K562 (cell line): ENCODE measurements at places on chromosomes 5 and 9.

DNA sequence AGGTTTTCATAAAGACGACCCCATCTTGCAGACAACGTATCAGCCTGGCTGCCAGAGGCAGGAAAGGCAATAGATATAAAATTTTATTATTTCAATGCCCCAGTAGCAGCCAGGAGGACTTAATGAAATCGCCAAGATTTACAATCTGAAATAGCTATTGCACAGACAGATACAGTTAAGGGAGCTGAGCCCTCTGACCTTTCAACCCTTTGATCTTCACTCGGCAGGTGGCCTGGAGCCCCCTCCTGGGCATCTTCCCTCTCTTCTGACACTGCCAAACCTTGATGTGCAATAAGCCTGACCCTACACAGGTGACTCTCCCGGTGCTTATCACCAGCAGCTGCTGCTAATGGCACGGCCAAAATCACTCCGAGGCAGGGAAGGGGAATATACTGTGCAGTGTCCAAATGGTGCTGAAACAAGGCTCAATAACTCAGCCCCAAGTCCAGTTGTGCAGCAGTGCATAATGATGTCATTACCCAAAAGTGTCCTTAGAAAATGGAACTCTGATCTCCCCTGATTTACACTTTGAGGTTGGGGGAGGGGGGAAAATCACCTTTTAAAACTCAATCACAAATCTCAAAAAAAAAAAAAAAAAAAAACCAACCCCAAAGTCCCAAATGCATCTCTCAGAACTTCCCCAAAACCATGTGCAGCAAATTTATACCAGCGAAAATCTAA lies 242.0 kb downstream of the CRB2 start:
- H3K4me3 ChIP-seq = no peak overlapping the region
- no peaks in the 10 kb centered on the region for H3K4me1 ChIP-seq
- H3K36me3 ChIP-seq = no peaks in the 10 kb centered on the region
- no peaks in the 10 kb centered on the region for H3K27me3 ChIP-seq
- H3K27ac ChIP-seq = no peak overlapping the region

DNA sequence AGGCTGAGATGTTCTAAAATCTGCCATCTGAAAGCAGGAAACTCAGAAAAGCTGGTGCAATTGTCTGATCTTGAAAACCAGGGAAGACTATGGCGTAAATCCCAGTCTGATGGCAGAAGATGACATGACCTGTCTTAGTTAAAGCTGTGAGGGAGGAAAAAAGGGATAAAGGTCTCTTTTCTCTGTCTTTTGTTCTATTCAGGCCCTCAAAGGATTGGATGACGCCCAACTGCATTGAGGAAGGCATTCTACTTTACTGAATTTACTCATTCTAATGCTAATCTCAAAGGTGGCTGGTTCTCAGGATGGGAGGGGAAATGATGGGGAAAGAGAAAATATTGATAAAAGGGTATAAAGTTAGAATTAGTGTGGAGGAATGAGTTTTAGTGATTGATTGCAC lies 312.8 kb upstream of the CTNND2 start:
- no peaks in the 10 kb centered on the region for H3K4me1 ChIP-seq
- no peak overlapping the region for H3K4me3 ChIP-seq
- no peaks in the 10 kb centered on the region for H3K27me3 ChIP-seq

GRCh38 chr9:114930056-114930812 lies at the start of gene TNFSF8:
TNFSF8 (minus strand) TSS chr9:114930591; CDS start chr9:114930303, 288 bp downstream.
- no peaks in the 10 kb centered on the region for H3K27me3 ChIP-seq
- H3K27ac ChIP-seq = no peak within 1 kb of the TSS
- H3K4me1 ChIP-seq = no peaks in the 10 kb centered on the region
- DNase-seq = no peak

DNA sequence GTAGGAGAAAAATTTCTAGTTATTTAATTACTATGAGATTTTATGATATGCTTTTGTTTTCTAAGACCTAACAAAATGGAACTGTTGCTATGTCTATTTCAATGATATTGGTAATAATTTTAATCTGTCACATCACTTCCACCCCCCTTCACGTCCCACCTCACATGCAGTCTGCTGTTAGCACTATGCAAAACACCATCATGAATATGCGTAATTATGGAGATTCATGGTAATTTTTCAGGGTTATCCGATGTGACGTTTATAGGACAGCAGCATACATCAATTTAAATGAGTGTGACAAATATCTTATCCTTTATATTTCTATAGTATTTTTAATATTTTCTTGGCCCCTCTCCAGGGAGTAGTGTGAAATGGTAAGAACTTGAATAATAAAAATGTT lies 283.8 kb upstream of the TMEM161B start:
- H3K27me3 ChIP-seq = no peaks in the 10 kb centered on the region
- H3K36me3 ChIP-seq = no peaks in the 10 kb centered on the region
- DNase-seq = no peak

DNA sequence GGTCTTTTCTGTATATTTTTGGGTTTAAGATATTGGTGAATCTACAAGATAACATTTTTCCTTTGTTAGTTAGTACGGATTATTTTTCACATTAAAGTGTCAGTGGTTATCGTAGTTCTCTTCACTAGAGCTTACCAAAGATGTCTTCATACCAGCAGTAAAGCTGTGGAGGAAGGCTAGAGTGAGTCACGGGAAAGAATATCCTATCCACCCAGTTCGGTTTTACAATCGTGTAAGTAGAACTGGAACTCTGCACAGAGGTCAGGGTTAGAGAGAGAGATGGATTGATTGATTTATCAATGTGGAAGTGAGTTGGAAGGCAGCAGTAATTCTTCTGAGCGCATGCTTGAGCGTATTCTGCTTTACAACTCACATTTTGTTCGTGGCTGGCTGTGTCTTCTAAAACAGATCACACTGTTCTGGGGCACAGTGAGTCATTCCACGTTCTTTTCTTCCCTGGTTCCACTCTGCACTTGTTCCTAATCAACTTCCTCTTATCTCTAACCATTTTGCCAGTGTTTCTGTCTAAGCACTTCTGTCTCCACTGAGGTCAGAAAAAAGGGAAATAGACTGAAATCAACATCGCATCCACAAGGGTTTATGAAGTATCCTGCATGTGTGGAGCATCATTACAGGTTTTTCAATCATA lies 86.5 kb upstream of the ARRDC3 start:
- no peaks in the 10 kb centered on the region for H3K27me3 ChIP-seq
- no peak for DNase-seq
- no peaks in the 10 kb centered on the region for H3K36me3 ChIP-seq
- no peaks in the 10 kb centered on the region for H3K4me1 ChIP-seq

GRCh38 chr5:121758615-121759014 lies 93.1 kb upstream of the FTMT start:
- DNase-seq = peak; percentile 63
- H3K4me1 ChIP-seq = no peaks in the 10 kb centered on the region; the same call in 2 of the 3 replicates
- no peaks in the 10 kb centered on the region for H3K36me3 ChIP-seq
- peak overlapping the region; percentile 55; the same call in 2 of the 3 replicates for H3K27ac ChIP-seq

- DNase-seq = no peak
- peaks cover 11% of the 10 kb centered on the region; the same call in 1 of the 3 replicates for H3K36me3 ChIP-seq
- no peaks in the 10 kb centered on the region for H3K27me3 ChIP-seq
- peaks cover 4% of the 10 kb centered on the region; the same call in 2 of the 3 replicates for H3K4me1 ChIP-seq
- peak overlapping the region; percentile 94 for H3K27ac ChIP-seq
Measured at GRCh38 chr9:36398745-36399144, 1.3 kb downstream of the RNF38 start.

GRCh38 chr9:110753731-110754231 lies 85.2 kb downstream of the MUSK start:
- H3K4me1 ChIP-seq = no peaks in the 10 kb centered on the region
- no peak overlapping the region for H3K27ac ChIP-seq
- DNase-seq = no peak
- no peaks in the 10 kb centered on the region for H3K36me3 ChIP-seq
- H3K4me3 ChIP-seq = no peak overlapping the region

DNA sequence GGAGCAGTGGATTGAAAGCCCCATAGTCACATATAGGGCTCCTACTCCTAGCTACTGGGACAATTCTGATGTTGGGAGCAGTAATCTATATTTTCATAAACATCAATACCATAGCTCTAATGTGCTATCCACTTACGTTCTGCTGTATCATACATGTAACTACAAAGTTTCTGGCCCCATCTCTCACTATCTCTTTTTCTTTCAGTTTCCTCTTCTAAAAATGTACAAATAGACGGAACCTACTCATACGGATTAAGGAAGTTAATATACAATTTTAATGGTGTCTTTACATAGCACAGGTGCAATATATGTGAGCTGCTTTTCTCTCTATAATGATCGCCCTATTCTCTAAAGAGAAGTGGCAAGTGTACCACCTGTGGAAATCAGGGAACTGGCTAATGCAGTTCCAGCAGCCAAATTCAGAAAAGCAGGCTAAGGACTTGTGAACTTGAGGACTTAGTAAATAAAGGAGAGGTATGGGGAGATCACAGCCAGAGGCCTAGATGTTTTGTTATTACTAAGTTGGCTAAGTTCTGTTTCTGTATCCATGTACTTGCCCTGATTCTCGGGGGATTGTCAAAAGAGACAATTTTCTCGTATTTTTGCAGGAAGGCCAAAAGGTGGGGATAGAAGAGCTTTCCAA lies 1021.9 kb downstream of the CDH12 start:
- no peak overlapping the region for H3K27ac ChIP-seq
- H3K4me1 ChIP-seq = no peaks in the 10 kb centered on the region
- no peaks in the 10 kb centered on the region for H3K36me3 ChIP-seq
- no peak for DNase-seq

- no peaks in the 10 kb centered on the region for H3K36me3 ChIP-seq
- no peak overlapping the region for H3K4me3 ChIP-seq
- no peaks in the 10 kb centered on the region for H3K27me3 ChIP-seq
- no peak overlapping the region for H3K27ac ChIP-seq
Measured at GRCh38 chr9:16316456-16316855, 554.0 kb downstream of the BNC2 start.
